ENCODE measurements at places on chromosomes 4 and X.

- peak; percentile 3 for DNase-seq
Observed at GRCh38 chr4:67288964-67289363, 256.3 kb downstream of the CENPC start.

- DNase-seq = no peak
Observed at GRCh38 chr4:7792616-7793015, 147.0 kb downstream of the AFAP1 start.

DNA sequence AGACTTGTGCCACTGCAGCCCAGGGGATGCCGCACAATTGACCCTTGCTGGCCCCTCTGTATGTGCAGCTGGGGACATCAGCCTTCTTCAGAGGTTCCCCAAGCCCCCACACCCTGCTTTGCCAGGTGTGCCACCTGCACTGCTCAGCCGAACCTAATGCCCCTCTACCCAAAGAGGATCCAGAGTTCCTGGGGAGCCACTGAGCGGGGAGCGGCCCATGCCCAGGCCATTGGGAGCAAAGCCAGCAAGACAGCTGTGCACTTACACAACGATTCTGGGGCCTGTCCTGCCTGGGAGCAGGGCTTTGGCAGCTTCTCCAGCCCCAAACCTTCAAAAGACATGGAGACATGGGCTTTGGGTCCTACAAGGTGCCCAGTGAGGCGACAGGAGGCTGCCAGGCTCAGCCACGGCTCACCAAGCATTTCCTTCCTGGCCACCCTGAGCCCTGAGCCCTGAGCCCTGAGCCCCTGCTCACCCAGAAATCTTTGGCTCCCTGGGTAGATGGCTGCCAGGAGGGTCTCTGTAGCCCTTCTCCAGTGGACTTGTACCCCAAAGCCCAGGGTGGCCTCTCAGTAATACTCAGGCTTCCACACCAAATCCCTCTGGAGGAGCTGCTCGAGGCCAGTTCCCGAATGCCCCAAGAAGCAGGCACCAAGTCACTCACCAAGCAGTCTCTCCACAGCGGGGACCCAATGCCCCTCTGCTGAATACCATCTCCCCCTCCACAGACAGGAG is 13.0 kb downstream of the PNMA6E start:
- DNase-seq = no peak

GRCh38 chr4:90542216-90542615 is 415.0 kb downstream of the CCSER1 start:
- no peak for DNase-seq

- DNase-seq = no peak
Observed at GRCh38 chr4:151537687-151538086, 128.7 kb downstream of the FHIP1A start.

DNA sequence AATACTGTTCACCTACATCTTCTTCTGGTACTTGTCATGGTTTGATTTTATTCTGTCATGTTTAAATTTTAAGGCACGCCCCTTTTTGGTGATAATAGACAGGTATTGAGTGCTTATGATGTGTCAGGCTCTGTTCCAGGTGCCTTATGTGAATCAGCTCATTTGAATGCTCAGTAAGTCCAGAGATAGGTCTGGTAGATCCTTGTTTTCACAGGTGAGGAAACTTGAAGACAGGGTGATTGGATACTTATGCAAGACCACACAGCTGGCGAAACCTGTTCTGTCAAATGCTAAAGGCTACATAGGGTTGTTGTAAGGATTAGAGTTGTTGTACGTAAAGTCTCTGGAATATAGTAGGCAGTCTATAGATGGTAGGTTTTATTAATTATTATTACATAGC is 9.6 kb upstream of the SLC25A14 start:
- peak; percentile 89 for DNase-seq

- DNase-seq = no peak
Observed at GRCh38 chrX:56385336-56385735, 153.2 kb downstream of the KLF8 start.

DNA sequence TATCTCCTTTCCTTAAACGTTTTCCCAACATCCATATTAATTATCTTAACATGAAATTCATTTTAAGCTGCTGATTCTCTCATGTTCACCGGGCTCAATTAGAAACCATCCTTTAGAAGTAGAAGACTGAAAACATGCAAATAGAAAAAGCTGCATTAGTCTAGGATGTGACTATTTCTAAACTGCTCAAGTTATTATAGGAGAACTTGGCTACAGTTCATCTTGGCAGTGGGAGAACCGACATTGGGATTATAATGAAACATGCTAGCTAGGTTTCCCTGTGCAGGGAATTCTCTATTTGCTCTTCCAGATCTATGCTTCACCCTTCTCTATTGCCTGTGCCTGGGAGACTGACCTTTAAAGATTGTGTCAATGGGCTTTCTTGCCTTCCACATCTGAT is 151.0 kb upstream of the PPARGC1A start:
- no peak for DNase-seq

DNA sequence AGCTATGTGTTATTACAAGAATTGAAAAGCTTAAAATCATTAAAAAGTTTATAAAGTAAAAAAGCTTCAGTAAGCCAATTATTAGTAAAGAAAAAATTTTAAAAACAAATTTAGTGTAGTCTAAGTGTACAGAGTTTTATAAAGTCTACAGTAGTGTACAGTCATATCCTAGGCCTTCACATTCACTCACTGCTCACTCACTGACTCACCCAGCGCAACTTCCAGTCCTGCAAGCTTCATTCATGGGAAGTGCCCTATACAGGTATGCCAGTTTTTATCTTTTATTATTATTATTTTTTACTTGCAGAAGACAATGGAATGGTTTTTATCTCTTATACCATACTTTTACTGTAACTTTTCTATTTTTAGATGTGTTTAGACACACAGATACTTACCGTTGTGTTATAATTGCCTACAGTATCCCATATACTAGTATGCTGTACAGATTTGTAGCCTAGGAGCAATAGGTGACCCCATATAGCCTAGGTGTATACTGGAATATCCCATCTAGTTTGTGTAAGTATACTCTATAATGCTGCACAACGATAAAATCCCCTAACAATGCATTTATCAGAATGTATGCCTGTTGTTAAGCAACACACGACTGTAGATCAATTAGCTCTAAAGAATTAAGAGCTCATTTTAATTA is 230.7 kb downstream of the DCLK2 start:
- peak; percentile 83 for DNase-seq

GRCh38 chr4:42646013-42646784 is 10.7 kb downstream of the ATP8A1 start:
- DNase-seq = no peak

DNA sequence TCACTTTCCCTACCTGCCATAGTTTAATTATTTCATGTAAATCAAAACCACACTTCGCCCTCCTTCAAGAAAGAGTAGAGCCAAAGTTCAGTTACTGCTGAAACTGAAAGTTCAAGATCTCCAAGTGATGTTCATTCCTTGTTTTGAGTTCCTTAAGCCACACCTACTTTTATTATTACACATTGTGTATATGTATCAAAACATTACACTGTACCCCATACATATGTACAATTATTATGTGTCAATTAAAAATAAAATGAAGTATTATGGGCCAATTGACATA is 892.3 kb upstream of the NDST4 start:
- DNase-seq = no peak

DNA sequence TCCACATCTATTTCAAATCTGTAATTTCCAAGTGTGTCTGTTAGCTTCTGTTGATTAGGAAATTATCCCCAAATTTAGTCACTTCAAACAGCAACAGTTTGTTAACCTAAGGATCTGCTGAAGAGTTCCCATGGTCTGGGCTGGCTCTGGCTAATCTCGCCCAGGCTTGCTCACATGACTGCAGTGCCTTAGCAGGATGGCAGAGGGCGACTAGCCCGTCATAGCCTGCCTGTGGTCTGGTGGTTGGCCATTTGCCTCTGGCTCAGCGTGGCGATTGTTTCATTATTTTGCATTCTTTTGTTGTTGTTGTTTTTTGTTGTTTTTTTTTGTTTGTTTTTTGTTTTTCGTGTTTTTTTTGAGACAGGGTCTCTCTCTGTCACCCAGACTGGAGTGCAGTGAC is 264.0 kb downstream of the TRIML1 start:
- DNase-seq = no peak

- no peak for DNase-seq
Observed at GRCh38 chr4:173195109-173195508, 26.5 kb downstream of the GALNT7 start.

DNA sequence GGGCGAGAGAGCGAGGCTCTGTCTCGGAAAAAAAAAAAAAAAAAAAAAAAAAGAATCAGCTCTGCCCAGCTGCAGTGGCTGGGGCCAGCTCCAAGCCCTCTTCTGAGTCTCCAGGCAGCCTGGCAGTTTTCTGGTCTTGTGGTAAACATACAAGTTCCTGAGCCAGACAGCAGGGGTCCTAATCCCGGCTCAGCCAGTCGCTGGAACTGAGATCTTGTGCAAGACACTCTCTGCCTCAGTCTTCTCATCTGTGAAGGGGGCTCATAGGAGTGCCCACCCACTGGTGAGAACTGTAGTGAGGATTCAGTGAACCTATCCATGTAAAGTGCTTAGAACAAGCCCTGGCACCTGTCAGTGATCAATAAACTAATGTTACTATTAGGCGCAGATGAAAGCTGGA is 41.8 kb downstream of the C4orf50 start:
- DNase-seq = no peak

- DNase-seq = no peak
Observed at GRCh38 chrX:68685685-68686084, 38.2 kb downstream of the STARD8 start.

GRCh38 chr4:47990145-47990544 is 26.3 kb downstream of the CNGA1 start:
- no peak for DNase-seq

- DNase-seq = no peak
Observed at GRCh38 chr4:105509291-105509690, 35.4 kb upstream of the PPA2 start.

- no peak for DNase-seq
Observed at GRCh38 chr4:19746377-19746776, 505.3 kb upstream of the SLIT2 start.

GRCh38 chr4:8089862-8090261 is 68.8 kb downstream of the ABLIM2 start:
- no peak for DNase-seq

- peak; percentile 8 for DNase-seq
Observed at GRCh38 chr4:140448830-140449229, 21.4 kb upstream of the CLGN start.

GRCh38 chr4:164572877-164573279 is 181.1 kb upstream of the SMIM31 start:
- peak; percentile 93 for DNase-seq

- peak; percentile 94 for DNase-seq
Observed at GRCh38 chr4:139889264-139889663, 223.6 kb downstream of the MGST2 start.

GRCh38 chr4:8112672-8113071 is 45.9 kb downstream of the ABLIM2 start:
- no peak for DNase-seq

GRCh38 chr4:181078196-181078595 is 1165.0 kb upstream of the TENM3 start:
- no peak for DNase-seq

- DNase-seq = no peak
Observed at GRCh38 chr4:80202741-80203553, 5.6 kb downstream of the PRDM8 start.

DNA sequence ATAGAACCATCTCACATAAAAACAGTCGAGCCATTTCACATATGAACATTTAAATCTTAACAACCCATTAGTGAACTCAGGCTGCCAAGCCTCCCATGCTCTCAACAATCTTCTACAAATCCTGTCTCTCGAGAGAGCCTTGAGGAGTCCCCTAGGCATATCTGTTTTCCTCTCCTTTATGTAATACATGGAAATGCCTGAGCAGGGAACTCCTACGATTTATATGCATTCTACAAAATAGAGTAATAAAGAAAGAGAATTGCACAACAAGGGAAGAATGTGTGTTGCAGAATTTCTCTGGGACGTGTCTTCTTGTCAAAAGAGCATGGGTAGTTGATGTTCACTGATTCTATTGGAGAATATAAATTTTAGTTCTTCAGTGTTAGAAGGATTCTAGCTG is 101.8 kb upstream of the VCX2 start:
- no peak for DNase-seq

DNA sequence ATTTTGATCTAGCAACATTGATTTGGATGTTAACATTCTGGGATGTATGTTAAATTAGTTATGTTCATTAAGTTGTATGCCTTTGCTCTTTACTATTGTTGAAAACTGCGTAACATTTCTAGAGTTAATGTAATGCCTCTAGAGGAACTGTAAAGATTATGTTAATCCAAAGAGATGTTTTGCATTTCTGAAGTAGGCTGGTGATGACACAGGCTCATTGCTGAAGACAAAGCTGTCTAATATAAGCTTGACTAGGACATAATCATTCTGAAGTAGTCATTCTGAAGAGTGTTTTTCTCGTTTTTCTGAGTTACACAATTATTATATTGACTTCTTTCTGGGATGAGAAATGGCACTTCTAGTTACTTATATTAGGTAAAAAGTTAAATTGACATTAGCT is 72.9 kb downstream of the LRP2BP start:
- no peak for DNase-seq

- DNase-seq = no peak
Observed at GRCh38 chr4:95428291-95429070, 120.3 kb downstream of the UNC5C start.

GRCh38 chr4:88223516-88223915 is 60.8 kb downstream of the PPM1K start:
- DNase-seq = no peak

GRCh38 chr4:75207902-75208301 is 275.0 kb downstream of the PARM1 start:
- no peak for DNase-seq

DNA sequence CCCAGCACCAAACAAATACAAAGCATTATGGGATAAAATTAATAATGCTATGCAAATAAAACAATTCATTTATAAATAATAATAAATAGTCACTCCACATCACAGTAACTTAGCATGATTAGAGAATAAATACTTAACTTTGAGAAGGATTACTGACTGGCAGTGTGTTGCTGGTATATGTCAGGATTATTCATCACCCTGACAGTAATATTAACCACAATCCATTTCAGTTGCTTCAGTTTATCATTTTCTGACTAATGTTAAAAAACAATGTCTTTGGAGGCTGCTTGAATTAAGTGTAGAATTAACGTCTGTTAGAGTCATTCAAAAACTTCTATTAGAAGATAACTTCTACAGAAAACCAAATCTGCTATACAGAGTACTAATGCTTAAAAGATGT is 124.1 kb upstream of the MAB21L2 start:
- no peak for DNase-seq

DNA sequence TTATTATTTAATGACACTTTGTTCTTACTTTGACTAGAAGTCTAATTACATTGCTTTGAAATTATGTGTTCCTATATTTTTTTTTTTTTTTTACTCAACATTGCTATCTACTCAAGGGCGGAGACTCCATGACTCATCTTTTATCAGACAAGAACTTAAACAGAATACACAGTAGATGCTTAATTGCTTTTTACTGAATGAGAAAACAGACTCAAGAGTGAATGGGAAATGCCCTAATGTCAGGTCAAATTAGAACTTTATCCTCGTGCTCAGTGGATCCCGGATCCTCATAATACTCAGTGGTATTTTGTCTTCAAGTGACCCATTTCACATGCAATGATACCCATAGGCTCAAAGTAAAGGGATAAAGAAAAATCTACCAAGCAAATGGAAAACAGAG is 954.5 kb upstream of the IGFBP7 start:
- DNase-seq = no peak

- peak; percentile 37 for DNase-seq
Observed at GRCh38 chrX:111869639-111870034, 6.3 kb upstream of the TRPC5OS start.

- no peak for DNase-seq
Observed at GRCh38 chr4:38582889-38583470, 81.0 kb upstream of the KLF3 start.
